ENCODE measurements at places on chromosomes 5 and 9.

DNA sequence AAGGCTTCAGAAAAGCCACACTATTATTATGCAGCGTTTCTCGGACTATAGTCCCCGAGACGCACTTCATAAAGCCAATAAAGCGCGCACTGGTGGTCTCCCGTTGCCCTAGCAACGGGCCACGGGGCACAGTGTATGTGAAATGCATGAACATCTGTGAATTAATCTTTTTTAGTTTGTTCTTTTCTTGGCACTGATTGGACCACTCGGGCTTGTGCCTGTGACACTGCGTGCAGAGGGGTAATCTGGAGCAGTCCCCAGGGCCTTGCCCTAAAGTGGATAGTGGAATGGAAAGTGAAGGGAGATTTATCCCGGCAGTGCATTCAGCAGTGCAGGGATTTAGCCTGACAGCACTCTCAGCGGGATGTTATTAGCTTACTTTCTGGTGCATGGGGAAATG, 92.1 kb downstream of the TLE4 start:
- DNase-seq = no peak

GRCh38 chr9:8809741-8810140, 1010.2 kb upstream of the DMAC1 start:
- no peak for DNase-seq

DNA sequence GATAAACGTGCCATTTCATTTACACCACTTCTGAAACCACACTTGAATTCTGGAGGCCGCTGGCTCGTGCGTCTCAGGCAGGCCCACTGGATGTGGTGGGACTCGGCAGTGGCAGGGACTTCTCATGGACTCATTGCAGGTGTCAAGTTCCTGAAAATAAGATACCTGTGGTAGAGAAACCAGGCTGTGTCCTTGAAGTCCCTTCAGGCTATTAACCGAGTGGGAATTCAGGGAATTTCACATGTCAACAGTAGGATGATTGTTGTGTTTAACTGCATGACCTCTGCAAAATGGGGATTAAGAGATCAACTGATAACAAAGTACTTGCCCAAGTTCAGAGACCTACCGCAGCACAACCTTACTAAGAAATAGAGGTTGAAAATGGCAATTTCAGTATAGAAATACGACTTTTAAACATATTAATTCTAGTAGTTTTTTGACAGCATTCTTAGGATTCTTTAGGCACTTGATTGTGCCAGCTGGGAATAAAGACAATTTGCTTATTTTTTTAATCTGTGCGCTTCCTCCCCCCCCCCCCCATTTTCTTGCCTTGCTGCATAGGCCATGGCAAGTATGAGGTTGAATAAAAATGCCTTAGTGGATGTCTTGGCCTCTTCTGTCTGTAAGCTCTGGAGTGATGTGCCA, 26.8 kb downstream of the TRIP13 start:
- no peak for DNase-seq

DNA sequence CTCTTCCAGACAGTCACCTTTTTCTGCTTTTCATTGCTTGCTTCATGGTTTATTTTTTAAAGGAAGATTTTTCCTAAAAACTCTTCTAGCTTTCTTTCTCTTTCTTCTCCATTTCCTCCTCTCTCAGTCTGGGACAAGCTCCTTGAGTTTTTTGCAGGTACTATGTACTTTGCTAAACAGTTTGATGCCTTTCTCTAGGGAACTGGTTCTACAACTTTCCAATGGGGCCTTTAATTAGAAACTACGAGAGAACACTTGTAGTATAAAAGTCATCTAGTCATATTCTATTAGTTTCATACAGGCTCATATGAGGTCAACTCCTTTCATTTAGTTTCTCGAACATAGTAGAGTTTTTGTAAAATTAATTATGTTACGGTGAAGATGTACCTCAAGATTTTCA, 189.6 kb downstream of the DOCK8 start:
- no peak for DNase-seq

DNA sequence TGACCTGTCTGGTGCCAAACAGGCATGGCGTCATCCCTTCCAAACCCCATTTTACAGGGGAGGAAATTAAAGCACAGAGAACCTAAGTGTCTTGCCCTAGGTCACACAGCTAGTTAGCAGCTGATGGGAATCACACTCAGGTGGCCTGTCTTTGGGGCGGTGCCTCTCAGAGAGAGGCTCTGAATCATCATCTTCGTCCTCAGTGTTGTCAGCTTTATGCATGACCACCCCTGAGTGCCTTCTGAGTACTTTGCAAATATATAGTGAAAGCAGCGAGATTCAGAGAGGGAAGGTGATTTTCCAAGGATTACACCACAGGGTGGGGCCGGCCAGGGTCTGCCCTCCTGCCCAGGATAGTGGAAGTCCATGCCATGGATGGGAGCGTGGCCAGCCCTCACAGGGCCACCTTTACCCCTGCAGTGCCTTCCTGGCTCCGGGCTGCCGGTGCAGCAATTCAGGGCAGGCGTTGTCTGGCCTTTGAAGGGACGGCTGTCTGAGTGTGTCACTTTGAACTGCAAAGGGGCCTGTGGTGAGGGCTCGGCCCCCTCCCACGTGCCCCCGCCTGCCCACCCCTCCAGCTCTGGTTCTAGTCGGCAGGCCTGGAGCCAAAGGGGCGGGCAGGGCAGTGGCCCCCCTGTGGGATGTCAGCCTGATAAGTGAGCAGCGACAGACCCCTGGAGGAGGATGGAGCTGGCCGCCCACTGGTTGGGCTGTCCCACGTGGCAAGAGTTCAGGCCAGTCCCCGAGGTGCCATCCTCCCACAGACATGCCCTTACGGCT, 16.9 kb downstream of the LMX1B start:
- no peak for DNase-seq

DNA sequence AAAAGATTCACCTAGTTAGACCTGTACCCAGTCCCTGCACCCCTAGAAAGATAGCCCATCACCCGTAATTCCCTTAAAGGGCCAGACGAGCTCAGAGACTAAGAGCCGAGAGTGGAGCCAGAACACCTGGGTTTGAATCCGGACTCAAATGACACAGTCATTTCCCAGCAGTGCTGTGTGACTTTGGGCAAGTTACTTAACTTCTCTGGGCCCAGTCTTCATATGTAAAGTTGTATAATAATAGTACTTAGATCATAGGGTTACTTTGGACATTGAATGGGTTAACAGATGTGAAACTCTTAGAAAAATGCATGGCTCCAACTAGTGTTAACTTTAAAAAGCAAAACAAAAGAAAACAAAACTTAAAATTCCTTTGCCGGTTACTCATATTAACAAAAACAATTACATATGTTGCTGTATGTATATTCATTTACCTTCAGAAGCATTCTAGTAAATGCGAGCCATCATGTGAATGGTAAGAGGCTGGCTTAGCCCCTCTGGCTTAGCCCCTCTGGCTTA, 40.4 kb upstream of the RASGRF2 start:
- DNase-seq = no peak

DNA sequence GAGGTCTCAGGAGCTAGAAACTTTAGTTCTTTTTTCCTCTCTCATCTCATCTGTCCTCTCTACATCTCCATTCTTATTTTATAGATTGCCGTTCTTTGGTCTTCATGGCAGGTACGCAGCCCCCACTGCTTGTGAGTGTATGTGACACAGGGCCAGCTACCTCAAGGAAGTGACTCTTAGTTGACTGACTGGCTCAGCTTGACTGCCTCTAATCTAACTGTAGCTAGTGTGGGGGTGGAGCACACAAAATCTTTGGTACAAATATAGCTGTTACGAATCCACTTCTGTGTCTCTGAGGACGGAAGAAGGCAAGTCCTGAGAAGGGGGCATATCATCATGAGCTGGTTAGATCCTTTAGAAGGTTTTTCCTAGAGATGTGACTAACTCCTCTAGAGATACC, 19.8 kb upstream of the SPTAN1 start:
- no peak for DNase-seq

DNA sequence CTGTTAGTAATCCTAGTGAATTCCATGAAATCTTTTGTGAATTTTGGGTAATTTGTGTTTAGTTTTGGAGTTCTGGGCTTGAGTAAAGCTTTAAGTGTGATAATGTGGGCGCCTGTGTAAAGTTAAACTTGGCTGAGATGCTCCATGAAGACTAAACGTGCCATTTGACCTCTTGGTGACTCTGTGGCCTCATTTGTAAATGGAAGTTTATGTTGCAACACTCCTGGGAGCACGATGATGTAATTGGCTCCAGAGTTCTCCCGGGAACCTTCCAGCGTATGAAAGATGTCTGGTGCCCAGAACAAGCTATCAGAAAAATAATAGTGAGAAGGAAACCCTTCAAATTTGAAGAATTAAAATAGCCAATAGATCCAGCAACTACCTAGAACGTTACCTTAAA, 981.2 kb downstream of the TLE4 start:
- DNase-seq = no peak

- DNase-seq = no peak
These were observed 90.7 kb upstream of the IL12B start for GRCh38 chr5:159420940-159421339.

DNA sequence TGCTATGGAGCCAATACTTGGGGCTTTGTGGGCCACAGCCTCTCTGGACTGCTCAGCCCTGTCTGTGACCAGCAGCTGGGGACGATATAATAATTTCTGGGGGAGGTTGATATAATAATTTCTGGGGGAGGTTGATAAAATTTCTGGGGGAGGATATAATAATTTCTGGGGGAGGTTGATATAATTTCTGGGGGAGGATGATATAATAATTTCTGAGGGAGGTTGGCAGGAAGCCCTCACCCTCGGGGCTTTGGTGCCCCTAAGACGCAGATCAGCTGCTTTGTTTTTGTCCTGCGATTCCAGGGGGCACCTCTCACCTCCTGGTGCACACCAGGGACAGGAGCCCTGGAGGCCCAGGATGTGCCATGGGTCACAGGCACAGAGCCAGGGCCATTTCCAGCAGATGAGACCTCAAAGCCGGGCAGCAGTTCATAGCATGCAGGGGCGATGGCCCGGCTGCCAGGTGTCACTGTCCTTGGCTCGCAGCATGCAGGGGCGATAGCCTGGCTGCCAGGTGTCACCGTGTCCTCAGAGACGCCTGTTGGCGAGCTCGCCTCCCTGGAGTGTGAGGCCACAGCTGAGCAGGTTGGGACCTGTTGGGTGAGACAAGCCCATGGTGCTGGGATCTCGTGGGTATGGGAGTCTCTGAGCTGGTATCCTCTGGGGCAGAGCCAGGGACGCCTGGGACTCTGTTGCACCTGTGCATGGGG, 3.8 kb upstream of the TOR4A start:
- peak; percentile 55 for DNase-seq

GRCh38 chr9:12846035-12846434, 71.2 kb downstream of the LURAP1L start:
- DNase-seq = no peak

DNA sequence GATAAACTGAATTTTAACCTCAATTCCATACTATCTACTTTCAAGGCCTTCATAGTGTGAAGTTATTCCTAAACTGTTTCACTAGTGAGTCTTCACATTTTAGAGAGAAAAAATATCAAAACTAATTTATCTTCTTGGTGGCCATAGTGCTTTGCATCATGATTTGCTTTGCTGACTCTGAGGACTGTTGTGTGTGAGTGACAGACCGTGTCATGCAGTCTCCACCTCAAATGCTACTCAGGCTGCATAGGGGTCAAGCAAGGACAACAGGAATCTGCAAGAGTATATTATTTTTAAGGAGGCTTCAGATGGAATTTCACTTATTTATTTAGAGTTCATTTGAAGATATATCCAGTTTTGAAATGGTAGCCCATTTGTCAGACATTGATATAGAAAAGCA, 34.5 kb downstream of the MACIR start:
- DNase-seq = no peak

DNA sequence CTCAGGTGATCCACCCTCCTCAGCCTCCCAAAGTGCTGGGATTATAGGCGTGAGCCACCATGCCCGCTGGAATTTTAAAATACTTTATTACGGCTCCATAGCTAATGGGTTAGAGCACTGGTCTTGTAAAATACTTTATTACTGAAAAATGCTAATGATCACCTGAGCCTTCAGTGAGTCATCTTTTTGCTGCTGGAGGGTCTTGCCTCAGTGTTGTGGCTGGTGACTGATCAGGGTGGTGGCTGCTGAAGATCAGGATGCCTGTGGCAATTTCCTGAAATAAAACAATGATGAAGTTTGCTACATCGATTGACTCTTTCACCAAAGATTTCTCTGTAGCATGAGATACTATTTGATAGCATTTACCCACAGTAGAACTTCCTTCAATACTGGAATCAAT, 26.0 kb upstream of the GNE start:
- no peak for DNase-seq

DNA sequence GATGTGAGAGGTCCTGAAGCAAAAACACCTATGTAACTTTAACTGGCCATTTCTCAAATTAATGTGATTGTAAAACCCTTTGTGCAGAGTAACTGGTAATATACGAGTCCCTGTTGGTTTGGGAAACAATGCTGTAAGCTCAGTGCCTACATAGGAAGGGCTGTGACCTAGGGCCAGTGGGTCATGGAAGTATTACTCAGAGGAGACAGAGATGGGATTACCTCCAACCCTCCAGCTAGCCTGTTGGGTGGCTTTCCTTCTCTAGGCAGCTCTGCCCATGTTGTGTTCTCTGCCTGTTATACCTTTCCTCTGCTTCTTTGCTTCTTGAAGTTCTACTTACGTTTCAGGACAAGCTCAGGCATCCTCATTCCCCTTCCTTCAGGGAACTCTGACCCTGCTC, 294.8 kb upstream of the RFX3 start:
- DNase-seq = no peak

DNA sequence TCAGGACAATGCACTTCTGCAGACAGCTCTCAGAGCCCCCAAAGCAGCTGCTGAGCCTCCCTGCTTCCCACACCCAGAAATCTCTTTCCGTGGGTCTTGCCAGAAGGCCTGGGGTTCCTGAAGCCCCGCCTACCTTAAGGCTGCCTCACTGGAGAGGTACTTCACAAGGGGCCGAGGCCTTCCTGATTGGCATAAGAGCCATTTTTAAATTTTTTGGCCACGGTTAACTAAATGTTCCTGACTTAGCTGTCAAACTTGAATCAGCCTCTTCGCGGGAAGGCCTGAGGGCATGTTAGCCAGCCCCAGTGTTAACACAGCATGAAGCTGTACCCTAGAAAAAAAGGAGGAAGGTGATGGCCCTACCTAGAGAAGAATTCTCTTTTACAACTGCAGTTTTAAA, 20.7 kb upstream of the EPB41L4B start:
- DNase-seq = peak; percentile 71

DNA sequence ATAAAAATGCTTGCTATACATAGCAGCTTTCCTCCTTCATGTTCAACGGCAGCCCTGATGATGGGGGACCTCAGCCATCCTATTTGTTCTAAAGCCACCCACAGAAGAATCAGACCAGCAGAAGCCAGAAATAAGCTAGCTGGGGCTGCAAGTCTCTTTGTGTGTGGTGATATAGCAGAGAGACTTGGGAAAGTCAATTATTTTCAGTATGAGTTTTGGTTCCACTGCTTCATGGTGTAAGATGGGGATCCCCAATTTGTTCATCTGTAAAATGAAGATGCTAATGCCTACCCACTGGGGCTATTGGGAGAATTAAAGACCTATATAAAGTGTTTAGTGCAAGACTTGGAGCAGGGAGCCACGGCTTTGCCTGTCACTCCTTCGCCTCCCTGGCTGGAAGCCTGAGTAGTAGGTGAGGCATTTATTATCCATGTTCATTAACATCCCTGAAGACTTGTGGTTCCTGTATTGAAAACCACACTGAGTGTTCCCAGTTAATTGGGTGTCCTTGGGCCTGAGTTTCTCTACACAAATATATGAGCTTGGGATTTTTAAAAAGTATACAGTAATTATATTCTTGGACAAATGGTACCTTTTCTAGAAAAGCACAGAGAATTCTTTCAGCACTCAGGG, 210.1 kb upstream of the SLC24A2 start:
- DNase-seq = no peak

GRCh38 chr5:7419846-7420245, 23.9 kb downstream of the ADCY2 start:
- DNase-seq = no peak
